ENCODE measurements at places on chromosomes 2 and 18. TPM values are rescaled to one million over a fixed set of nuclear protein-coding genes. Genes with fewer than 3 reads are reported as not detected.

The TEKT4 gene
- total RNA-seq: not detected

The IL18R1 gene
- 0.25 TPM for total RNA-seq

The SLC8A1 gene
- total RNA-seq: 0.13 TPM

The EPHA4 gene
- 2.2 TPM for total RNA-seq

The TUBB8B gene
- total RNA-seq: not detected

The THAP4 gene
- 44.8 TPM for total RNA-seq

The REG1B gene
- not detected for total RNA-seq

The NMUR1 gene
- not detected for total RNA-seq

The ST8SIA5 gene
- under 0.01 TPM for total RNA-seq

The YIPF4 gene
- total RNA-seq: 9.9 TPM

The DHX57 gene
- total RNA-seq: 13.5 TPM

The CHRNG gene
- not detected for total RNA-seq

The TMEM178A gene
- 0.25 TPM for total RNA-seq

The ABCG5 gene
- total RNA-seq: not detected

DNA sequence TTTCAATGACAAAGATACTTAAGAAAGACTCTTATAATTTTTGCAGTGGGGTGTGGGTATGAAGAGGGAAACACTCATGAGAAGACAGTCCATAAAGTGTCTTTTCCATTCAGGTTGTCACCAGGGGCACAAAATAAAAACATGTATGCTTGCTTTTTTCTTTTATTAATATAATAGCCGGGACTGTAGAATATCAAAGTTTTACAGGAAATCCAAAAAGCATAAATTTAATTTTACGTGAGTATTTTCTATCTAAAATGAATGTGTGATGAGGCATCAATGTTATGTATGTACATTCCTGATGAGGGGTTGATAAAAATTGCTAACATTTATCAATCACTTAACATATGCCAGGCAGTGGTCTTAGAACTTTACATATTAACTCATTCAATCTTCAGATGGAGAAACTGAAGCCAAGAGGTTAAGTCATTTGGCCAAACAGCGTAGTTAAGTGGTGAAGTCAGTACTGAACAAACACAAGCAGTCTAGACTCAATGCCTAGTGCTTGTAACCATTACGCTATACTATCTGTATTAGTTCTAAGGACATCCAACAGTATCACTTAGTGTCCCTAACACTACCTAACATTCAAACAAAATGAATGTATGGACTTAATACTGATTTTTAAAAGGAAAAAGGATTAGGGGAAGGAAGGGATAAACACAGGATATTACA, 10.7 kb downstream of the CCT4 start:
- no peak for DNase-seq

DNA sequence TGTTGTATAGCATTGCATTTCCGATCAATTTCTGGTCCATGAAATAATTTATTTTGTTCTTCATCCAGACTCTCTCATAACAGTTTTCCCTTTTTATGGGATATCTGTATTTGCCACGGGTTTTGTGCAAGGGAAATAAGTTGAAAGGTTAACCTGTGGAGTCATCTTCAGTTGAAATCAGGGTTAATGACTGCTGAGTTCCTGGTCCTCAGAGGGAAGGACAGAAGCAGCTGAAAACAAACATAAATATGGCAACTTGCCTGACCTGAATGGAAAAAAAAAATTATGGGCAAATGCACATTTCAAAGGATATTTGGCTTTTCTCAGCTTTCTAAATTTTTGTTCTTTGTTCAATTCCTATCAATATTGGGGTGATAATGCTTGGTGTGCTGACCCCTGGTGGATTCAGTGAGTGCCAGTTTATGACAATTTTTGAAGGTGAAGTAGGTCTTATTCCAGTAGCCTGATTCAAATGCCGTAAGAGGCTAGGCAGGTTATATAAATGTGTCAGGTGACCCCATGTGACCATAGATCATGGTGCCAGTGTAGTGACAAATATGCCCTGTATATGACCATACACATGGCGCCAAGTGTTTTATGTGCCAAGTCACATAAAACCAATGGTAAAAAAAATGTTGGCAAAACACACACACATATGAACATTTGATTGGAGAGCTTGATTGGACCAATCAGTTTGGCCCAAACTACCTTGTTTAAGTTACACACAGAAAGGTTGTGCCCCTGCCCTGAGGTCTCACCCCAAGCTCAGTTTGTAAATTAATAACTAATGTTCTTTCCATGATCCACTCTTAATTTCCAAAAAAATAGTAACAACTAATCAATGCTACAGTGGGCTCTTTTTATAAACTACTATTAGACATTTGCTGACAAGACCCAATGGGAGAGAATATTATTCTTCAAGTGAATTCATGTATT, 47.6 kb upstream of the FAM124B start:
- DNase-seq: peak; percentile 76

GRCh38 chr2:176147210-176147799, 4.0 kb upstream of the HOXD4 start:
- DNase-seq: no peak

GRCh38 chr2:232626584-232626983, 6.8 kb upstream of the EFHD1 start:
- DNase-seq: no peak

GRCh38 chr2:32884346-32884745, 62.4 kb upstream of the LTBP1 start:
- no peak for DNase-seq

GRCh38 chr2:146131048-146131447, 1611.1 kb upstream of the ZEB2 start:
- no peak for DNase-seq

DNA sequence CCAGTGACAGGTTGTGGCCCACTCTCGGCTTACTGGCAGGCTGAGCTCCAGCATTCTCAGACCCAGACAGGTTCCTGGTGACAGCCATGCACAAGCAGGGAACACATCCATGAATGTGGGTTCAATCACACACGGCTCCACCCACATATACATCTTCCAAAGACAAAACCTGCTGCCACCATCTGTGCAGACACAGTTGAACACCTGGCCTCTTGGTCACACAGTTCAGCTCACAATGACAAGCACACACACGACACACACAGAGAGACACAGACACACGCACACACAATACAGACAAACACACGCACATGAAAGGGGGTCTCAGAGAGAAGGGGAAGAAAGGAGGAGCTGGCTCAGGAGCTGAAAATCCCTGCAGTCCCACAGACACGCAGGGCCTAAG, 32.1 kb upstream of the PTMA start:
- DNase-seq: no peak

- peak; percentile 78 for DNase-seq
Measured at GRCh38 chr2:18980104-18980785, 378.2 kb downstream of the OSR1 start.

DNA sequence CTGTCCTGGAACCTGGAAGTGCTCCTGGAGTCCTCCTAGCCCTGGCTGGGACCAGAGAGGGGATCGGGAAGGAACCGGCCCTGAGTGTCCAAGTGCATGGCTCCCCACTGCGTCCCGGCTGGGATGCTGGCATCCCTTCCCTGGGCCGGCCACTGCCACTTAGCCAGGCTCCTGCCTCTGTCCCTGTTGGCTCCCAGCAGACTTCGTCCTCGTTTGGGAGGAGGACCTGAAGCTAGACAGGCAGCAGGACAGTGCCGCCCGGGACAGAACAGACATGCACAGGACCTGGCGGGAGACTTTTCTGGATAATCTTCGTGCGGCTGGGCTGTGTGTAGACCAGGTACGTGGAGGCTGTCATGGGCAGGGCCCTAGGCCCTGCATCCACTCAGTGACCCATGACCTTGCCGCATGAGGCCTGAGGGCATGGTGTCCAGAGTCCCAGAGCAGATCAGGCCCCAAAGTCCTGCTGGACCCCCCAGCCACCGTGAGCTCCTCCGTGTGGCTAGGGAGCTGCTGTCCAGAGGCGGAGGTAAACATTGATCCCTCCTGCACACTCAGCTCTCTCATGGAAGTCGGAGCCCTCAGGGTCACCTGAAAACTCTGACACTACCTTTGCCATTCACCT, 7.1 kb downstream of the ANO7 start:
- DNase-seq: no peak

DNA sequence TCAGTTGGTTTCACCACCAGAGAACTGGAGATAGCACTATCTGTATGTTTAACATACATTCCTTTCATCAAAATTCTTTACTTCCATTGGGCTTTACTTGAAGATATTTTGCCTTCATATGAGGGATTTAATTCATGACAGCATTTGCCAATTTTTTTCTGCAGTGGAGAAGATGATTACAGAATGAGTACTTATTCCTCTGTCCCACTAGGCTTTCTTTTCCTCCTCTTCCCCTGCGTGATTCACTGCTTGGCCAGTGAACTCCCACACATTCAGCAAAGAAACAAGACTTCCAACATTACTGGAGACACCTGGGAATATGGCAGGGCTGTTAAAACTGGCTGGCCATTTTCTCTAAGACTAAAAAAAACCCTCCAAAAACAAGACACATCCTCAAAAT, 425.8 kb upstream of the KCNH7 start:
- no peak for DNase-seq
